ENCODE measurements at places on chromosomes 12 and 14.

- H3K36me3 ChIP-seq: no peaks in the 10 kb centered on the region
- DNase-seq: peak; percentile 41
- H3K4me1 ChIP-seq: no peaks in the 10 kb centered on the region
- H3K27me3 ChIP-seq: peaks cover 9% of the 10 kb centered on the region
- no peak within 1 kb of the TSS for H3K27ac ChIP-seq
These were observed at the start of gene CACNA1C for GRCh38 chr12:2052826-2053678. Gene CACNA1C, plus strand, starts transcription at chr12:2052987. Its CDS starts 576 bp downstream, at chr12:2053563.

DNA sequence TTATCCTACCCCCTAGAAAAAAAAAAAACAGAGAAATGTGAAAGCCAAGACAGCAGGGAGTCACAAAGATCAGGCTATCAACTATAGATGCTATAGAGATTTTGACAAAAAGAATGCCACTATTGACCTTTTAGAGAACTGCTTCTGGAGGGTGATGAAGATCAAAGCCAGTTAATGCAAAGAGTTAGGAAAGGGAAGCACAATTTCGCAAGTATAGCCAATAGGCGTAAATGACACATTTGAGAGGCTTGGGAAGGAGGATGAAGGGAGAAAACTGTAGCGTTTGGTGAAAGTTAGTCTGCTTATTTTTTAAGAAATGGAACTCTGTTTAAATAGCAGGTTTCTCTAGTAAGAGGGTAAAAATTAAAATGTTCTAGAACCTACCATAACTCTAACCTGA lies 190.7 kb downstream of the DUSP6 start:
- no peaks in the 10 kb centered on the region for H3K27me3 ChIP-seq
- H3K36me3 ChIP-seq: no peaks in the 10 kb centered on the region
- no peak for DNase-seq
- no peaks in the 10 kb centered on the region for H3K4me1 ChIP-seq
- H3K4me3 ChIP-seq: no peak overlapping the region
- H3K27ac ChIP-seq: no peak overlapping the region

DNA sequence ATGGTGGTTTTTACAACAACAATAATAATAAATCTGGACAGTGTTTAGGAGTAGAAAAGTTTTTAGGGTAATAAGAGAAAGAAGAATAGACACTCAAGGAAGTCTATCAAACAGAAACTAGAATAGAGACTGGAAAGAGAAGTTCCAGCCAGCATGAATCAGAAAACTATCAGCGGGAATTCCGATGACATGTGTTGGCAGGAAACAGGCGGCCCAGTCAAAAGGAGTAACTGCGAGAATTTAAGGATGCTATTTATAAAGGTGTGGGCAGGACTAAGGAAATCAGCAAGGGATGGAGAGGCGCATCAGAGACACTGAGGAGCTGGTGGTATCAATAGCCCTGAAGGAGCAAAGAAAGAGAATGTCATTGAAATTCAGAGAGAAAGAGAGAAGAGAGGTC lies 89.9 kb downstream of the TBX5 start:
- DNase-seq: no peak
- no peak overlapping the region for H3K4me3 ChIP-seq
- H3K27ac ChIP-seq: no peak overlapping the region
- H3K4me1 ChIP-seq: no peaks in the 10 kb centered on the region
- no peaks in the 10 kb centered on the region for H3K27me3 ChIP-seq
- H3K36me3 ChIP-seq: no peaks in the 10 kb centered on the region

DNA sequence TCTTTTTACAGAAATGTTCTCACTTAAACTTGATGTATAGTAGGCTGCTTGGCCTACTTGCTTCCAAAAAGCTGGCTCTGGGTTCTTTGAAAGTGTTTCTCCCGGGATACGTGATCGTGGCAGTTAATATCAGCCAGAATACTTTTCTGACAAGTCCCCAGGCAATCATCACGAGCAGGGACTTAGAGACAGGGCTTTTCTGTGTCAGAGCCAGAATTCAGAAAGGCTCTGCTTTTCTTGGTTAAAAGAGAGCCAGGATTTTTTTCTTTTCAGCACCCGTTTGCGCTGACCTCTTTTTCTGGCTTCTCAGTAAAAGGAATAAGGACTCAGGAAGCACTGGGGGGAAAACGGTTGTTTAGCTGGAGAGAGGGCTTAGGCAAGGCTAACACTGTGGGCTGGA lies 57.8 kb upstream of the ARHGAP5 start:
- no peak for DNase-seq
- no peak overlapping the region for H3K4me3 ChIP-seq
- H3K4me1 ChIP-seq: no peaks in the 10 kb centered on the region
- peaks cover 3% of the 10 kb centered on the region for H3K27me3 ChIP-seq
- no peak overlapping the region for H3K27ac ChIP-seq

DNA sequence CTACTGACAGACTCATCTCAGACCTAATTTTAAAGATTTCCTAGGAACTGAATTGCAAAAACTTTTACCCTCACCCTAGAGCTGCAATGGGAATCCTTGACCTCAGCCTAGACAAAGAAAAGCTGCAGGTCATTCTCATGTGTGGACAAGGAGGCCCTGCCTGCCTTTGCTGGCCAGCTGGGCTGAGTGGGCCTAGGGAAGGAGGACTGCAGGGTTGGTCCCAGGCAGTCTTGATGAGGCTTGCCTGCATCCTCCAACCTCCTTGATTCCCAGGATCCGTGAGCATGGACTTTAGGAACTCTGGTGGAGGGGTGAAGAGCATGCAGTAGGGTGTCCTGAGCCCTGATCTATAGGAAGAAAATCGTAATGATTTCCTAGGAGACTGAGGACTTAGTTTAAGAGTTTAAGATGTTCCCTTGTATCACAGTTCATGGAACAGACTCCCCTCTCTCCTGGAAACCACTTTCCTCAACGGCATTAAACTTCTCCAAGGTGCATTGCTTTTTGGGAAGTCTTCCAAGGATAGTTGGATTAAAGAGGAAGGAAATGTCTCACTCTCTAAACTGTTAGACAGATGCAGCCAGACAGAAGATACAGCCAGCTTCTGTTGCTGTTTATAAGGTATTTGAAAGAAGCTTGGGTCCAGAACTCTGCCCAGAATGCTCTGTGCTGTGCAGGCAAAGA lies 55.4 kb upstream of the DDX11 start:
- DNase-seq: no peak
- no peak overlapping the region for H3K27ac ChIP-seq
- no peaks in the 10 kb centered on the region for H3K27me3 ChIP-seq
- no peaks in the 10 kb centered on the region for H3K36me3 ChIP-seq
- no peak overlapping the region for H3K4me3 ChIP-seq

- H3K4me3 ChIP-seq: peak overlapping the region; percentile 62
- H3K4me1 ChIP-seq: peaks cover 92% of the 10 kb centered on the region
- peak overlapping the region; percentile 94 for H3K27ac ChIP-seq
- H3K36me3 ChIP-seq: no peaks in the 10 kb centered on the region
- DNase-seq: peak; percentile 63
- no peaks in the 10 kb centered on the region for H3K27me3 ChIP-seq
These were observed 25.0 kb downstream of the SH2B3 start for GRCh38 chr12:111430433-111431353.

GRCh38 chr12:123591702-123592481 lies 7.5 kb downstream of the TMED2 start:
- peaks cover 10% of the 10 kb centered on the region for H3K4me1 ChIP-seq
- H3K36me3 ChIP-seq: peaks cover 15% of the 10 kb centered on the region
- H3K4me3 ChIP-seq: no peak overlapping the region
- no peak for DNase-seq
- no peak overlapping the region for H3K27ac ChIP-seq

DNA sequence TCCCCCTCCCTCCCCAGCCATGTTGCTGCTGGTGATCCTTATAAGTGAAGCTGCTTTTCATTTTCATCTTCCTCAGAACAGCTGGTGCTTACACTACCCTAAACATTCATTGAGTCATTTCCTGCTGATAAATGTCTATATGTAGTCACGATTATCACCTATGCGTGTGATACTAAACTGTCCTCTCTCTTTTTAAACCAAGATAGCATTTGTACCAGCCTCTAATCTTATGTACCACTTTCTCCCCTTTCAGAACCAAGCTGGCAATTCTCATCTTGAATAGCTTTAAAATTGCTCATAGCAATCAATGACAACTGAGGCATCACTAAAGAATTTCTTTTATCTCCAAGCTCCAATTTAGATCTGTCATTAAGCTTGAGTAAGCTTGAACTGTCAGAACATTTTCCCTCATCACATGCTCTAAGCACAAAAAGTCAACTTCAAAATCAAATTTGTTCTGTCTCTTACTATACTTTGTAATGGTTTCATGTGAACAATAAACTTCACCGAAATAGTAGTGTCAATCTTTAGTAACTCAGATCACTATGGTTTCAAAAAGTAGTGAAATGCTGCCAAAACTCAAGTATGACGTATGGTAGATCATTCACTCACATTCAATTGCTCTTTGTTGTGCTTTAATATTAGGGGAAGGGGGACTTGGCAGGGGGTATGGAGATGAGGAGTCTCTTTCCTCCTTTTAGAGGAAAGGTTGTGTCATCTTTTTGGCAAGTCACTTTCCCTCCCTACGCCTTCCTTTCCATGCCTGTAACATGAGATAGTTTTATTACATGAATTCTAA lies 178.1 kb upstream of the NOVA1 start:
- no peaks in the 10 kb centered on the region for H3K27me3 ChIP-seq
- no peak overlapping the region for H3K4me3 ChIP-seq
- no peaks in the 10 kb centered on the region for H3K4me1 ChIP-seq
- H3K36me3 ChIP-seq: no peaks in the 10 kb centered on the region
- no peak overlapping the region for H3K27ac ChIP-seq

DNA sequence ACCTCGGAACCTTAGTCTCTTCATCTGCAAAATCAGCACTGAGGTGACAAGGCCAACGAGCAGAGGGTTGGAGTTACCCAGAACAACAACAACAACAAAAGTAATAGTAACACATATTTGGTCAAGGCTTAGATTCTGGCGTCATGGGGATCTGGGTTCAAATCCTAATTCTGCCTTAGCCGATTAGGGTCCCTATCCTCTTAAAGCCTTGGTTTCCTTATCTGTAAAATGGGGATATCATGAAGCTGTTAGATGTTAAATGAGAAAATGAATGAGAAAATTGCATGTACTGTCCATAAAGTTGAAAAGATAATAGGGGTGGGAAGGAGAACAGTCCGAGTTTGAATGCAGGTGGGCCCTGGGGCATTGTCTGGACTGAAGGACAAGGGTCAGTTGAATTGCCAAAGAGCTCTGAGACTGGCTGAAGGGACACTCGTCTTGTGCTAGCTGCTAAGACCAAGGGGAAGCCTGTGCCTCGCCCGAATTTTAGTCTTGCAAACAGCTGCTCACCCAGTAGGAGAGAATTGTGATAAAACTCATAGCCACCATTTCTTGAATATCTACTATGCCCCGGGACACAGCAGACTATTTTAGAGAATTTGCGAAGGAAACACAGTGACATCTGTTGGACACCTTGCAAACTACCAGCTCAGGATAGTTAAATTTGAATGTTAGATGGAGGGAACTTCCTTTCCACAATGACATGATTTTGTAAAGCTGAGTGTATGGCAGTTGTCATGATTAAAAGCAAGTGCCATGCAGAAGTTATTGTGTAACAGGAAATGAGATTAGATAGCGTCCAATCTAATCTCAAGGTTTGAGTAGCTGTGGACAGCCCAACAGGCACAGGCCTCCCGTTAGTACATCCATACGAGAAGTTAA lies 6.8 kb upstream of the HNF1A start:
- no peak overlapping the region for H3K27ac ChIP-seq
- H3K4me1 ChIP-seq: no peaks in the 10 kb centered on the region
- peak; percentile 70 for DNase-seq
- H3K4me3 ChIP-seq: no peak overlapping the region

- no peak overlapping the region for H3K27ac ChIP-seq
- H3K27me3 ChIP-seq: no peaks in the 10 kb centered on the region
- DNase-seq: no peak
These were observed 21.8 kb downstream of the FAM234B start for GRCh38 chr12:13066014-13066413.

DNA sequence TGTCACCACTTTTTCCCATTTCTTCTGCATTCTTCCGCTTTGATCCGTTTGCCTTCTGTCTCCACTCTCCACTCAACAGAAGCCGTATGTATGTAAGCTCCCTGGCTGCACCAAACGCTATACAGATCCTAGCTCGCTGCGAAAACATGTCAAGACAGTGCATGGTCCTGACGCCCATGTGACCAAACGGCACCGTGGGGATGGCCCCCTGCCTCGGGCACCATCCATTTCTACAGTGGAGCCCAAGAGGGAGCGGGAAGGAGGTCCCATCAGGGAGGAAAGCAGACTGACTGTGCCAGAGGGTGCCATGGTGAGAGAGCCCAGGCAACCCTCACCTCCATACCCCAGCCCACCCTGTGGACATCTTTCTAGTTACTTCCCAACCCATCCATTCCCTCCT lies 8.3 kb downstream of the GLI1 start:
- DNase-seq: no peak
- H3K4me1 ChIP-seq: peaks cover 6% of the 10 kb centered on the region
- no peaks in the 10 kb centered on the region for H3K27me3 ChIP-seq
- no peak overlapping the region for H3K27ac ChIP-seq
- no peak overlapping the region for H3K4me3 ChIP-seq
- peaks cover 57% of the 10 kb centered on the region for H3K36me3 ChIP-seq

GRCh38 chr14:103555559-103556337 lies 6.7 kb downstream of the BAG5 start:
- no peak for DNase-seq
- H3K36me3 ChIP-seq: peaks cover 44% of the 10 kb centered on the region
- H3K27ac ChIP-seq: no peak overlapping the region

GRCh38 chr12:91947459-91947858 lies 198.2 kb downstream of the BTG1 start:
- H3K4me1 ChIP-seq: peaks cover 3% of the 10 kb centered on the region
- no peak overlapping the region for H3K27ac ChIP-seq
- H3K4me3 ChIP-seq: no peak overlapping the region
- no peaks in the 10 kb centered on the region for H3K27me3 ChIP-seq
- no peak for DNase-seq

DNA sequence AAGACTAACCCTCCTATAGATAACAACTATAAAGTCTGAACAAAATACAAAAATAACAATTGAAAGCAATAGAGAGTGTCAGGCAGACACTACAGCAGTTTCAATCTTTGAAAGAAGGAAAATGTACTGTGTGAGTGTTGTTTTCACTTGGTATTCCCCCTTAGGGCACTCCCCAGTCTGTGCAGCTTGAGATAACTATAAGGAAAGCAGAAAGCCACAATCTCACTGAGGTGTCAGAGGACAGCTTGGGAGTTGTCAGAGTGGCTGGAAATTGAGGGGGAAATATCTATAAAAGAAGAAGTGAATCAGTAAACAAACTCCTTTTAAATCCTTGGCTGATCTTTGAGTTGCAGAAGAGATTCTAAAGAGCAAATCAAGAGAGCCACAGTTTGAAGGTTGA lies 364.8 kb downstream of the NELL2 start:
- H3K4me3 ChIP-seq: no peak overlapping the region
- H3K27me3 ChIP-seq: no peaks in the 10 kb centered on the region
- H3K36me3 ChIP-seq: no peaks in the 10 kb centered on the region
- H3K4me1 ChIP-seq: no peaks in the 10 kb centered on the region
- no peak overlapping the region for H3K27ac ChIP-seq

- H3K4me1 ChIP-seq: no peaks in the 10 kb centered on the region
- H3K27ac ChIP-seq: no peak overlapping the region
- no peak overlapping the region for H3K4me3 ChIP-seq
- DNase-seq: no peak
These were observed 145.8 kb downstream of the GRIN2B start for GRCh38 chr12:13835652-13836051.

DNA sequence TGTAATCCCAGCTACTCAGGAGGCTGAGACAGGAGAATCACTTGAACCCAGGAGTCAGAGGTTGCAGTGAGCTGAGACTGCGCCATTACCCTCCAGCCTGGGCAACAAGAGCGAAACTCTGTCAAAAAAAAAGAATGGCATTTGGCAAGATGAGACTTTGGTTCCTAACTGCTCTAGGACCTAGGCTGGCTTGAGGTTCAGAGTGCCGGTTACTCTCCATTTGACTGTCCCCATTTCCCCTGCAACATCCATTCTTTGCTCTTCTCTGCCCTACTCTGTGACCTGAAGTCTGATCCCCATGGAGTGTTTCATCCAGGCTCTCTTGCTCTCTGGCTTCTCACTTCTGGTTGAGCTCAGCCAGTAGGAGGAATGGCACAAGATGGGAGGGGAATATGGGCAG lies 26.2 kb upstream of the PPP4R3A start:
- H3K36me3 ChIP-seq: no peaks in the 10 kb centered on the region
- no peaks in the 10 kb centered on the region for H3K27me3 ChIP-seq
- H3K4me1 ChIP-seq: no peaks in the 10 kb centered on the region
